ENCODE measurements at places on chromosomes 2 and 18.

DNA sequence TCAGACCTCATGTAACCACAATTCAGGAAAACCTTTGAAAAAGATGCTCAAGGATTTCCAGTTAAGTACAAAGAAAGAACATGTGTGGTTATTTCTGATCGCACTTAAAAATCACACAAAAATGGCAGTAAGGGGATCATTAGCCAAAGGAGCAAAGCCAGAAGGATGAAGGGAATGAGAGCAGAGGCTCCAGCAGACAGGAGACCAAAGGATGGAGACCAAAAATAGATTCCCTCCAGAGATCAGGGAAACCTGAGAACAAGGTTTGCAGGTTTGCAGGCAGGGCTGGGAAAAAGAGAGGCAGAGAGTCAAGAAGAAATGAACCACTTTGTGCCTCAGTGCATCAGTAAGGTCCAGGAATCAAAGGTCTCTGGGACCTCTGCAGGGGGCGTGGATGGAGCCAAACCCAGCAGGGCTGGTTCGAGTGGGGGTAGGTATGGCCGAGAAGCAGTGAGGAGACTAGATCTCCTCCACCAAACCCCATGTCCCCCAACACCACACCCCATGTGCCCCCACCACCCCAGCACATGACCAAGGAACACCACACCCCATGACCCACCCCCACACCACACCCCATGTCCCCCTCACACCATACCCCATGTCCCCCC lies 98.5 kb upstream of the GPC1 start:
- DNase-seq: no peak

GRCh38 chr18:36131692-36132483 lies 2.2 kb downstream of the ELP2 start:
- no peak for DNase-seq

GRCh38 chr18:63182310-63182772 lies 137.2 kb downstream of the BCL2 start:
- no peak for DNase-seq

GRCh38 chr2:230737300-230737699 lies 24.7 kb downstream of the CAB39 start:
- no peak for DNase-seq

- no peak for DNase-seq
These were observed 111.0 kb downstream of the RBM43 start for GRCh38 chr2:151150331-151151320.
